Kidney capillary endothelial cell (primary cell): ENCODE measurements at places on chromosomes 4 and X.

GRCh38 chrX:31165241-31166035, 93.6 kb upstream of the FTHL17 start:
- DNase-seq, result no peak

- no peak for DNase-seq
Measured at GRCh38 chr4:4859325-4859798, at the start of gene MSX1. TSS of gene MSX1 (plus strand) at chr4:4859665. CDS start at chr4:4859900, 235 bp downstream.

GRCh38 chr4:26135331-26135730, 185.5 kb upstream of the RBPJ start:
- no peak for DNase-seq

DNA sequence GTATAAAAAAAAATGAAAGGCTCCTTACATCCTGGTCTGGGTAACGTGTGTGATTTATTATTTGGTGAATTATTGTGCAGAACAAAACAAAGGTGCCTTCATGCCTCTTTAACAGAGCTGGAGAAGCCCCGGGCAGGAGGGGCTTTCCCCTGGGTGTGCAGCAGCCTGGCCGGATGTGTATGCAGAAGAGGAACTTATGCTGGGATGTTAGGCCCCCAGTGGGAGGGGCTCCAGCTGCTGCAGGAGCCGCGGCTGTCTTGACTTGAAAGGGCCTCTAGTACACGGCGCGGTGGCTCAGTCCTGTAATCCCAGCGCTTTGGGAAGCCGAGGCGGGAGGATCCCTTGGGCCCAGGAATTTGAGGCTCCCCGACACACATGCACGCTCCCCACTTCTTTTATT, 16.0 kb downstream of the CCNQ start:
- peak; percentile 9 for DNase-seq

DNA sequence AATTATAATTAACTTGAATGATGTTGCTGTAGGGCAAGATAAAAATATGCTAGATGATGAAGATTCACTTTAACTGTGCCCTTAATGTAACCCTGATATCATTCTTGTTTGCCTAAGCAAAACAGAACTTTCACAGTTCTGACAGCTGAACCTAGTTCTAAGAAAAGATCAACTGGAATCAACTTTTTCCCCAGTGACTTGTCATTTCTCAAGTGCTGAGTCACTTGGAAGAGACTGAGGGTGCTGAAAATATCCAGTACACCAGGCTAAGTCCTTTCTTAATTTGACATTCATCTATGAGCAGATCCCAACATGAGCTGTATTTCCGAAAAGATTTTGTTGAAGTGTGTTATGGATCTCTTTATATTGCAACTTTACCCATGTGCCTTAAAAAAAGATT, 140.4 kb downstream of the MID1IP1 start:
- no peak for DNase-seq

DNA sequence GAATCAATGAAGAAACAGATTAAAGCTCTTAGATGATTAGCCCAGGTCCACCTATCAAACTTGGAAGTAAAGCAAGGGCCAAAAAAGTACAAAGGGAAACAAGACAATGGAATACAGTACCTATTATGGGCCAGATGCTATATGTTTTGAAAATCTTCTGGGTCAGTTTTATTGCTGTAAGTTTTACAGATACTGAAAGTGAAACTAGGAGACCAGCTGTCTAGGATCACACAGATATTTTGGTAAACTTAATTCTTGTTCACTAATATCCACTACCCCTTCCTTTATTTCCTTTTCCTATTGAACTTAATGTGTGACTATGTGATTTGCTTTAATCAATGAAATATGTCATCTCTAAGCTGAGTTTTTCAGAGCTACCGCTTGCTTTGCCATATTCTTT, 505.4 kb upstream of the PITX2 start:
- DNase-seq, result no peak

- DNase-seq, result peak; percentile 48
Measured at GRCh38 chr4:1939664-1940509, 68.7 kb downstream of the NSD2 start.

DNA sequence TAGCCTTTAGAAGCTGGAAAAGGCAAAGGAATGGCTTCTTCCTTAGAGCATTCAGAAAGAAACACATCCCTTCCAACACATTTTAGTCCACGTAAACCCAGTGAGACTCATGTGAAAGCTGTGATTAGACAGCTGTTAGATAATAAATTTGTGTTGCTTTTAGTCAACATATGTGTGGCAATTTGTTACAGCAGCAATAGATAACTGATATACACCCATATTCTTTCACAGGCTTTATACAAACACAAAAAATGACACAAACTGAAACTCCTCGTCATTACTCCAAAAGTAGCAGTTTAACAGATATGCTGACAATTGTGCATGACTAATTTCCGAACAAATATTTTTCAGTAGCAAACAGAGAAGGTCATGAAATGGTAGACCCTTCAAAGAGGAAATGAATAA, 65.3 kb downstream of the ANTXR2 start:
- DNase-seq, result peak; percentile 63

GRCh38 chrX:103904301-103904700, 58.1 kb upstream of the TMSB15B start:
- no peak for DNase-seq

GRCh38 chrX:109373468-109373867, 108.4 kb downstream of the GUCY2F start:
- DNase-seq, result no peak

- no peak for DNase-seq
Measured at GRCh38 chr4:152206185-152206584, 329.7 kb downstream of the FBXW7 start.

- no peak for DNase-seq
Measured at GRCh38 chrX:37912304-37912703, 64.9 kb upstream of the DYNLT3 start.

GRCh38 chr4:16011173-16011572, 48.2 kb upstream of the FGFBP2 start:
- no peak for DNase-seq

DNA sequence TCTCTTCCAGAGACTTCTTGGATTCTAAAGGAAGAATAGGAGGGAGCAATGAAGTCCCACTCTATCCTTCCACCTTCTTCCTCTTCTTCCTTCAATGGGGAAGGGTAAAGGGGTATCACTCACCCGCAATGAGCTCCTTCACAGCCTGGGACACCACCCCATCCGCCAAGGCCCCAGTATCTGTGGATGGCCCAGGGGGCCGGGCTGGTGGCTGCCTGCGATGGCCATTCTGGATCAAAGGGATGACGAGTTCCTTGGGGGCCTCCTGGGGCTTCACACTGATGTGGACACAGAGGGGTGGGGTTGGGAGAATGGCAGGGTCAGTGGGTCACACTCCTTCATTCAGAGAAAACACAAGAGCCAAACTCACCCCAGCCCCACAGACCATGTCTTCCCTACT, 1.0 kb downstream of the GPKOW start:
- DNase-seq, result no peak

GRCh38 chr4:172404676-172405075, 591.5 kb downstream of the GALNTL6 start:
- DNase-seq, result no peak

- no peak for DNase-seq
Measured at GRCh38 chr4:18630218-18631110, 608.9 kb upstream of the LCORL start.

DNA sequence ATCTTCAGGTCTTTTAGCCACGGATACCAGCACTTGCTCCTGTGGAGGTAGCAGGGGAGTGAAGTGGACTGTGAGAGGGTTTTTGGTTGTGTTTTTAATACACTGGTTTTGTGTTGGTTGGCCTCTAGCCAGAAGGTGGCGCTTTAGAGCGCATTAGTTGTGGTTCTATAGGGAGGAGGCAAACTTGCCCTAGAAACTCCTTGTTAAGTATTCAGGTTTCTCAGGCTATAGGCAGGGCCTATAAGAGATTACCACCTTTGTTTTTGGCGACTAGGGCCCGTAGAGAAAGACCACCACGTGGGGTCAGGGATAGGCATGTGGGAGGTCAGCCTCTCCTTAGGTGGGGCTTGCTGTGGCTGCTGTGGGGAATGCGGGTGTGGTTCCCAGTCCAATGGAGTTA, 221.6 kb upstream of the SPANXN4 start:
- no peak for DNase-seq

DNA sequence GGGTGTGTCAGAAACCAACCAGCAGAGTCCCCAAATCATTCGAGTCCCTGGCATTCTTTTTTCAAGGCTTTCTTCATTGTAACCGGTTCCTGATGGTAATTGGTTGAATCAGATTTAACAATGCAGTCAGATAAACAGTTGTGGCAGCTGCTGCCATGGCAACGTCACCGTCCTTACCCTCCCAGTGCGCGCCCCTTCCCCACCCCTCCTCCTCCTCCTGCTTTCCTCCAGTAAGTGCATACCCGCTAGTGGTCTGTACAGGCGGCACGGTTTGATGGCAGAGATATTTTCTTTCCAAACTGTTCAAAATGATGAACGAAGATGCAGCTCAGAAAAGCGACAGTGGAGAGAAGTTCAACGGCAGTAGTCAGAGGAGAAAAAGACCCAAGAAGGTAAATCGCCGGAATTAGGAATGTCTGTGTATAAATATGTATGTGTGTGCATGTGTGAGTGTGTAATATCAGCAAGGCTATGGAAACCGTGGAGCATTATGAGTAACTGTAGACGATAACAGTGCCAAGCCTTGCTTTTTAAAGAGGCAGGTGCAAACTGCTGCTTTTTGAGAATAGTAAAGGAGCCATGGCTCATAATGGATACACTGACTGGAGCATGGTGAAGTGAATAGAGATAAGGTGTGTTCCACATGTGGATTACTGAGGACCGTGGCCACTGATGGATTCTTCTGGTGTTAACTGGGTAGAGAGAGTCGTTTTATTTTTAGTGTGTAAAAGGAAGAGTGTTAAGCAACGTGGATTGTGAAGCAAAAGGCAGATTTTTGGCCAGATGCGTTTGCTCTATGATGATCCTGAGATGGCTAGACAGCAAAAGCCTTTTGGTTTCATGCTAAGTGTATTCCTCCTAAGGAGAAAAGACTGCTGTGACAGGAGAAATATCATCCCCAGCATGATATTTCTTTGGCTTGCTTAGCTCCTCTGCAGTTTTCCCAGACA, at the start of gene ANK2:
Gene ANK2 (plus strand): TSS at position 233 of the 950 bp plus-strand sequence. CDS start 76 bp downstream, at position 309.
- DNase-seq, result no peak
